Effector CD8-positive, alpha-beta T cell (primary cell): ENCODE measurements at places on chromosomes 6 and 20.

DNA sequence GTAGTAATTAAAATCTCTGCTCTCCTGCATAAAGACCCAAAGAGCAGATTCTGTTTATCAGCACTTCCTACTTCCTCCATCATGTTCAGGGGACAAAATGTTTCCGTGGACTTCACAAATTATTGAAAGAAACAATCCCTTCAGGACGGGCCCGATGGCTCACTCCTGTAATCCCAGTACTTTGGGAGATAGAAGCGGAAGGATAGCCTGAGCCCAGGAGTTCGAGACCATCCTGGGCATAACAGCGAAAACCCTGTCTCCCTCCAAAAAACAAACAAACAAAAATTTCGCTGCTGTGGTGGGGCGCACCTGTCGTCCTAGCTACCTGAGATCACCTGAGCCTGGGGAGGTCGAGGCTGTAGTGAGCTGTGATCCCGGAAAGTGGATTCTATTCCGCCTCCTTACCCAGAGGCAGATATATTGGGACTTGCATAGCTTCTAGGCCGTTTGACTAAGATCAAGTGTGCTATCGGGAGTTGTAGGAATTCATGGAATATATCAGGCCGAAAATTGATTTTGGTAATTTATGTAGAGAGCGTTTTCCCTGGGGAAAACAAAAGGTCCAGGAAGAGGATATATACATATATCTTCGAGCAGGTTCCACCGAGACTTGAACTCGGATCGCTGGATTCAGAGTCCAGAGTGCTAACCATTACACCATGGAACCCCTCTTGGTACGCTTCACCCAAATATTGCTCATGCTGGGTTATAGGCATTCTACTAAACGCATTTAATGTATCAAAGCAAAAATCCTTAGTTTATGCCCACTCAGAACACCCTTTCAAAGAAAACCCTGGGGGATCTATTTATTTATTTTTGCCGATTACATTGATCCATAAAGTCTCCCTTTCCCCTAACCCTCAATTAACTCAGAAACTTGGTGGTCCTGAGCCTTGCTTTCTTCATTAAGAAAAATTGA lies 74.5 kb upstream of the ZNF184 start:
- DNase-seq, result no peak

GRCh38 chr20:58659841-58660240 lies 8.8 kb downstream of the STX16 start:
- no peak for DNase-seq

DNA sequence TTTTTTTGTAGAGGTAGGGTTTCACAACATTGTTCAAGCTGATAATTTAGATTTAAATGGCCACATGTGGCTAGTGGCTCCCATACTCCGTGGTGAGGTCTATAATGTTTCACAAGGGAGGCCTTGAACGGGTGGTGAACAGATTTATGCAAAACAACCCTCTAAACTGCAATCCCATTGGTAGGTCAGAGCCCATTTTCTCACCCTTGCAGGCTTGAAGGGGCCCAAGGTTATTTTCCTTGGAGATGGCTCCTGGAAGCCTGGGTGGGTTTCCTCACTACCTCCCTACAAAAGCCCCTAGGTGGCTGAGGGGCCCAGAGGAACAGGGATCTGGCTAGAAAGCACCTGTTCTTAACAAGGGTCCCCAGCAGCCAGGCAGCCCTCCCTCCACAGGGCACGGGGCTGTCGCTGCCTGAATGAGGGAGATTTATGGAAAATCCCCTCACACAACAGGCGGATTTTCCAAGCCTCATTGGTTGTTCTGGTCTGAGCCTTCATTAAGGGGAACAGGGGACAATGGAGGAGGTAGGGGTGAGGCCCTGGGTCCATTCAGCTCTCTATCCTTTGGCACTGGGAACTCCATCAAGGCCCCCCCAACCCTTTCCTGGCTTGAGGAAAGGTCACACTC lies 64.6 kb downstream of the VEGFA start:
- no peak for DNase-seq

DNA sequence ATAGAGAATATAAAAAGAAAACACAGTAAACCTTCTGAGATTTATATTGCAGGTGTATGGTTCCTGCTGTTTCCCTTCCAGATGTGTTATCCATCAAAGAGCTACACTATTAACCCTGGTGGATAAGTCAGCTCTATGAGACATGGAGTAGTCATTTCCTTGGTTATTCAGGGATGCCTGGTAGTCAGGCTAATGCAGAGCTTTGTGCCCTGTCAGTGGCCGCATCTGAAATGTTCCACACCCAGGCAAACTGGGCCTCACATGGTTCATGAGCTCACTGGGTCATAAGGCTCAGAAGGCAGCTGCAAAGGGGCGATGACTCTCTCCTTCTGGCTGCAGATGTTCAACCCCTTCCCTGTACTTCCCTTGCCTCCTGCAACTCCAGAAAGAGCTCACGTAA lies 473.6 kb downstream of the EPHA7 start:
- no peak for DNase-seq

DNA sequence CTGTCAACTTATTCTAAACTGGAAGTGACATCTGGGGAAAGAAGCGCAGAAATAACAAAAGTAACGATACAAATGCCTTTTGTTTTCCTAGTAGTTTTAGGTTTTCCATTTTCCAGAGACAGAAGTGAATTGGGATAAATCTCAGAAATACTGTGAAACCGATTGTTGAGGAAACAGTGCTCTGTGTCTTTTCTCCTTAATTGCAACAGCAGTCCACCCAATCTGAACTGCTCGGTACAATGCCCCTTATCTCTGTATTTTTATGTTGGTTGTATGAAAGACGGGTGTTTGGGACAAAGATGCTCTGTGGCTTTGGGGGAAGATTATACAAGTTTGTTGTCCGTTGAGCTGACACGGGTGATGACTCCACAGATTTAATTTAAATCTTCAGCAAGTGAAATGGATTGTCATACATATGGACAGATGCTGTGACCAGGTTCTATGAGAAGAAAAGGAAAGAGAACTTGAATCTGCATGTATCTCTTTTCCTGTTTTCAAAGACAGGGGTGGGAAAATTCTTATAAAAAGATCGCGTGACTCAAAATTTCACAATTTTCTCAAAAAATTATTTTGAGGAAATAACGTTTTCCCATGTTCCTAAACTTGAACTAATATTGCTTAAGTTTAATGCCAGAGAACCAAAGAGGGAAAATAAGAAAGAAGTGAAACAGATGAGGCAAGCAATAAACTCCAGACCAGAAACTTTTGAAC lies 41.2 kb downstream of the SASH1 start:
- no peak for DNase-seq

GRCh38 chr6:125363039-125363823 lies 61.5 kb upstream of the HDDC2 start:
- DNase-seq, result no peak

GRCh38 chr20:19427480-19427879 lies 215.0 kb downstream of the SLC24A3 start:
- no peak for DNase-seq

- no peak for DNase-seq
Measured at GRCh38 chr20:60142587-60142986, 184.4 kb downstream of the CDH26 start.

- no peak for DNase-seq
Measured at GRCh38 chr6:84304881-84305280, 77.4 kb upstream of the CEP162 start.

GRCh38 chr20:533526-533925 lies 10.1 kb downstream of the CSNK2A1 start:
- no peak for DNase-seq

- DNase-seq, result no peak
Measured at GRCh38 chr6:5455142-5455541, 193.8 kb downstream of the FARS2 start.

GRCh38 chr6:73796881-73797280 lies 100.9 kb downstream of the CD109 start:
- no peak for DNase-seq

DNA sequence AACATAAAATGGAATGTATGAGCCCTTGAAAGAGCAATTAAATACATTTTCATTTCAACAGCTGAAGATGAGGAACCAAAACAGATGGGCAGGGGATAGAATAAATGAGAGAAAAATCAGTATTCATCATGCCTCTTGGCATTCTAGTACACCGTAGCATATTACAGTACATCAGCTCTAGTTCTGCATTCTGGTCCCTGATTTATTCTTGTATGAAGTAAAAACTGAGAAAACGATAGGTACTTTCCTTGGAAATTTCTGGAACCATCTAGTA lies 349.4 kb downstream of the ARHGAP18 start:
- DNase-seq, result no peak

DNA sequence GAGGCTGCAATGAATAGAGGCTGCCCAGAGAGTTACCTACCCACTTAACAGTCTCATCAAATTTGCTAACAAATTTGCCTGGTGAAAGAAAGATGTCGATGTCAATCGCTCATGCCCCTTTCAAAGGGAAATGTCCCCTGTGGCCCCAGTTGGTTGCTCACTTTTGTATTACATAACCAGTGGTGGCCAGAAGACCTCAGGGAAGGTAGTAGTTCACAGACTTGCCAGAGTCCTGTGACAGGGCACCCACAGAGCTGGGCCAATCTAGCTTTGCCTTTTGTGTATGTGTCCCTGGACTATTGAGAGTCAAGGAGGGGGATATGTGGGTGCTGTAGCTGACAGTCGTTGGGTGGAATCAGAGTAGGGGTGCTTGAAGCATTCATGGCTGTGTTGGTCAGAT lies 70.7 kb upstream of the CCN6 start:
- DNase-seq, result no peak

- DNase-seq, result no peak
Measured at GRCh38 chr6:76681781-76682180, 609.3 kb upstream of the IMPG1 start.

- no peak for DNase-seq
Measured at GRCh38 chr6:113381959-113382358, 475.2 kb upstream of the MARCKS start.

DNA sequence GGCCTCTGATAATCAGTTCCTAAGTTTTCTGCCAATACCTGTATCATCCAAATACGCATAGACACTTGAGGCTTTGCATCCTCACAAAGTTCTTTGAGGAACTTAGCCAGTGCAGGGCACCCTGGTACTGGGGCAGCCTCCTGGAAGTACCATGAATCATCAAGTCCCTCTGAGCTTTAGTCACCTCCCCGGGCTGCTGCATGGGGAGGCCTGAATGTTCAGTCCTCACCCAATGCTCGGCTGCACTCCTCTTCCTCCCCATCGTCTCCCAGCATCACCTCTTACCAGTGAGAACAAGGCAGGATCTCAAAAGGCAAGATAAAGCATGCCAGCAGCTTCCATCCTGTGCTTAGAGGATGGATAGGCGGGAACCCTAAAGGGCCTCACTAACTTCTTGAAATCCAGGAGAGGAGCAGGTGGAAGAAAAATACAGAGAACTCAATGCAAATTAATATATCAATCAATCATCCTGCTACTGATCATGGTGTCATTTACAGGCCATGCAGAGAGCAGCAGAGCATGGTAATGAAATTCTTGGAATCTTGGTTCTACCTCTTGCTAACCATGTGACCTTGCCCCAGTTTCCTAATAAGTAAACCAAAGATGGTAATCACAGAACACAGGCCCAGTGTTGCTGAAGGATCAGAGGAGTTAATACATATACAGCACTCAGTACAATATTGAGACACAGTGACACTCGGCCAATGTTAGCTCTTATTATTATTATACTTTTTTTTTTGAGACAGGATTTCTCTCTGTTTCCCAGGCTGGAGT lies 4.7 kb upstream of the CCN6 start:
- no peak for DNase-seq

DNA sequence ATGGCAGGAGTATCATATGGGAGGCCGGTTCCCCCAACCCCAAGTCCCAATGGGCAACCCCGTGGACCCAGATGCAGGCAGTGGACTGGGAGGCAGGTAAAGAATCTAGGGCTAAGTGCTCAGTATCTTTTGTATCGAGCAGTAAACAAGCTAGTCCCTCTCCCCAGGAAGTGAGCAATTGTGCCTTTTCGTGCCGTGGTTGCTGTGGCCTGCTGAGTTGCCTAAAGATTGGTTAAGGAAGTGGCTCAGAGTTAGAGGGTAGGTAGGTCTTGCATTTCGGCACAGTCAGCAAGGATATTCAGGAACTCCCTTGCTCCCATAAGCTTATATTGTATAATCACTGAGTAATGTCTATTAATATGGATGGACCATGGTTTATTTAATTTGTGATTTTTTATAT lies 1.3 kb upstream of the DNAH8 start:
- no peak for DNase-seq

DNA sequence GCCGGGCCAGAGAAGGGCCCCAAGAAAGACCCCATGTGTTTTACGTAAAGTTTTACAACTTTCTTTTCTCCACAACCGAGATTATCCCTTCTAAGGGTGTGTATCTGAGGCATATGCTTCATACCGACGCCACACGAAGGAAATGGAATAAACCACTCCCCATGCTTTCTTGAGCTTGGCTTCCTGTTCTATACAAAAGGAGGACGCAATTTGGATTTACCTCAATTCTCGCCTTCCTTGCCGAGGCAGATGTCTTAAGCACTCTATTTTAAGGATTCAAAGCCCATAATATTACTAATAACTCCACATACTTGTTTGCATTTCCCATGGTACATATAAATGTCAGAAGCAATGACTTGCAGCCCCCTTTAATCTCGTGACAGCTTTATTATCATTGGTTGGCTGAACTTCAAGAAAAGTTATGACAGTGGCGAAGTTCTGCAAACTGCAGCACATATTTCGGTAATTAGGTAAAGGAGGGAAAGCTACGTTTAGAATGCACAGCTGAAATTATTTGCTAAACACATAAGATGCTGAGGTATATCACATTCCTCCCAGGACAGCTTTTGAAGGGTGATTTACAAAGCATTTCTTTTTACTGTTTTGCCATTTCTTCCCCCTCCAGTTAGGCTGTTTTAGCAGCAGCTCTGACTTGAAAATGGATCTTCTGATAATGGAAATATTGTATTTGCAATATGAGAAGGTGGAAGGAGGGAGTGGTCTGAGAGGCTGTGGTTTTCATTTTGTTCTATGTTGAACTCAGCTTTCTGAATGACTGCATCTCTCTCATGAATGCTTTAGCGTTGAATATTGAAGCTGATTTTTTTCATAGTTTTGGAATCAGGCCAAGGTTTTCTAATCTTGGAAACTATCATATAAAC lies 330.5 kb downstream of the EPHA7 start:
- DNase-seq, result no peak

GRCh38 chr6:148898376-148899014 lies 151.7 kb downstream of the UST start:
- no peak for DNase-seq

DNA sequence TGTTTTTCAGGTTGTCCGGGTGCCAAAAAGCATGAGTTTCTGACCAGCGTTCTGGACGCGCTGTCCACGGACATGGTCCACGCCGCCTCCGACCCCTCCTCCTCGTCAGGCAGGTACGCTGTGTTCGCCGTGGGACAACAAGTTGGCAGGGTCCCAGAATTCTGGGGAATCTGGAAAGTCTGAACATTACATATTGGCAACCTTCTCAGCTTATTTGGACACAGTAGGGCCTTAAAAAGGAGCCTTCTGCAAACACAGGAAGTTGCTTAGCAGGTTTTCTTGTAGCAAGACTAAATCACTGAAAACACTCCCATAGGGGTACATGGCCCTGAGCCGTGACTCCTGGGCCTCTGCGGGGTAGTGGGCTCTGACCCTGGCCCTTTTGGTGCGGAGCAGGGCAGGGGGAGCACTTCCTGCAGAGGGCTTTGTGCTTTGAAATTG lies 209.7 kb downstream of the SMOC2 start:
- no peak for DNase-seq

GRCh38 chr6:43325876-43326275 lies 17.2 kb upstream of the CRIP3 start:
- DNase-seq, result no peak

GRCh38 chr20:50494428-50494827 lies 15.8 kb upstream of the PTPN1 start:
- no peak for DNase-seq

- DNase-seq, result no peak
Measured at GRCh38 chr6:139931747-139932146, 557.3 kb upstream of the CITED2 start.

GRCh38 chr6:15621203-15622044 lies 41.4 kb downstream of the DTNBP1 start:
- DNase-seq, result no peak
